Large intestine (tissue), 12 donors: ENCODE measurements at places on chromosomes 3 and 15.

DNA sequence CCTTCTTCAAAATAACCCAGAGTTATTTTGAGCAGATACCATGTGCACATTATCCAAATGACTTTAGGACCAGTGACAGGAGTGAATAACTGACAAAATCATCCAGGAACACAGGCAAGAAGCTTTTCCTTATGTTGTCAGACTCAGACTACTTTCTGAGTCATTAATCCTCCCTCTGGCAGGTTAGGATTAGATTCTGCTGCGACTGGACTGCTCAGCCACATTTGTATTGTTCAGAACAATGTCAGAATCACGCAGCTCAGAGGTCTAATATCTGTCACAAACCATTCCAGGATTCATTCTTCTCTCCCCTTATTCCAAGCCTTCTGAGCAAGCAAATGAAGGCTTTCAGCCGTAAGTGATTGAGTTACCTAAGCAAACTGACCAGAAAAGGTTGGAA, 34.8 kb upstream of the FAM174B start:
- DNase-seq = no peak

GRCh38 chr3:144662729-144663128, 691.1 kb downstream of the DIPK2A start:
- no peak for DNase-seq

DNA sequence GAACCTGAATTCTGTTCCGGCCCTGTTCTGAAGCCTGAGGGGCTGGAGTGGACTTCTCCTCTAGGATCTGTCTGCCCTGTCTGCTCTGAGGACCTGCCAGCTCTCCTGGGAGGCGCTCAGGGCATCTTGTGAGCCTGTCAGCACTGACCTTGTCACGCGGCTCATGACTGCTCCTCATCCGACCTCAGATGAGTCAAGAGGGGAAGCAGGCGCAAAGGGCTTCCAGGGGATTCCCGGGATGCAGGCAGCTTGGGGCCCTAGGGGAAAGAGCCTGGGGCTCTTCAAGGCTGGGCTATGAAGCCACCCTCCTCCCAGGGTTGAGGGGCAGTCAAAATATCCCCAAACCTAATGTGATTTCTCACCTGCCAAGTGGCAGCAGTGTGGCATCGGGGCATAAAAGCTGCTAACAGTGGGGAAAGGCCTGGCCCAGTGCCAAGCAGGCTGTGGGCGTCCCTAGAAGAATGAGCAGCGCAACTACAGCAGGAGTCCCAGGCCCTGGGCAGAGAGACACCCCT, 27.6 kb upstream of the ANKDD1A start:
- peak; percentile 88 for DNase-seq

GRCh38 chr15:71136159-71136783, 21.0 kb downstream of the THSD4 start:
- DNase-seq = no peak

DNA sequence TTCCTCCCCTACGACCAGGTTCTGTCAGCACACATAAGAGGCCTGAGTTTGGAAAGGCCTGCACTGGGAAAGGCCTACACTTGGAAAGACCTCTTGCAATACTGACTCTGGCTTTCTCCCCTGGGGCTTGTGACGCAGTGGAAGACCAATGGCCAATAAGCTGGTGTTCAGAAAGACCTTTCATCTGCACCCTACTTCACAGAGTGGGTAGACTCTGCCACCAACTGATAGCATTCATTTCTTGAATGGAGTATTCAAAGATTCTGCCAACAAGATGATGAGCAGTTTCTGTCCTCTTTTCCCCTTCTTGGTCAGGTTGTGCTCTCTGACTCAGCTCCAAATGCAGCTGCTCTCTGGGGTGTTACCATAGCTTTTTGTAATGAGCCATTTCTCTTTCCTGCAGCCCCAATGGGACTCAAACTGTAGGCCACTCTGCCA, 48.8 kb downstream of the TIPARP start:
- no peak for DNase-seq

- no peak for DNase-seq
Measured at GRCh38 chr15:60485365-60486055, 6.6 kb upstream of the ICE2 start.

GRCh38 chr3:101779822-101780381, 891 bp downstream of the NXPE3 start:
- DNase-seq = peak; percentile 24

DNA sequence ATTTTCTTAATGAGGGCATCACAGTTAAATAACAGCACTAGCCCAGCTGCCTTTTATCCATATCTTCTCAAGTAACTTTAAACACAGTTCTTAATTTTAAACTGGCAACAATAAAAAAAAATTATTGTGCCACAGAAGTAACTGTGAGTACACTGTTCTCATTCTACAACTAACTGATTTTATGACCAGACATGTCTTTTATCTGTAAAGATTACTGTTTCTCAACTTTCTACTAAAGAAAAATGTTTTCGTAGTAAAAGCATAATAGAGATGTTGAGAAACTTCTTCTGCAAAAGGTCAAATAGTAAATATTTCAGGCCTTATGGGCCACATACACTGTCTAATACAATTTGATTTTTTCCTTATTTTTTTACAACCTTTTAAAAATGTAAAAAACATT, 32.0 kb downstream of the PLOD2 start:
- DNase-seq = peak; percentile 23

DNA sequence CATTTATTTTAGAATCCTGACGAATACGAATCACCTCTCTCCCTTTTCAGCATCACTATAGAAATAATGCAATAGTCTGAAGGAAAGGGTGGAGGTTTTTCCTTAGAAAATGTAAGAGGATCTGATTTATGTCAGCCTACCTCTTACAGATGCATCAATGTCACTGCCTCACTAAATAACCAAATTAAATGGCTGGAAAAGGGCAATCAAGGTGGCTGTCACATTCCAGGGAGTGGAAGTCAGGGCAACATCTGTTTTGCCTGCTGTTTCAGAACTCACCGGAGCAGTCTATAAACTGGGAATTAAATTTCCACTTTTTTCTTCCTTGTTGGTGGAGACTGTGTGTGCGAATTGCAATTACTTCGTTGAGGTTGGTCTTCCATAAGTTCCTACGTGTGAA, 299.3 kb upstream of the PDZRN3 start:
- no peak for DNase-seq

DNA sequence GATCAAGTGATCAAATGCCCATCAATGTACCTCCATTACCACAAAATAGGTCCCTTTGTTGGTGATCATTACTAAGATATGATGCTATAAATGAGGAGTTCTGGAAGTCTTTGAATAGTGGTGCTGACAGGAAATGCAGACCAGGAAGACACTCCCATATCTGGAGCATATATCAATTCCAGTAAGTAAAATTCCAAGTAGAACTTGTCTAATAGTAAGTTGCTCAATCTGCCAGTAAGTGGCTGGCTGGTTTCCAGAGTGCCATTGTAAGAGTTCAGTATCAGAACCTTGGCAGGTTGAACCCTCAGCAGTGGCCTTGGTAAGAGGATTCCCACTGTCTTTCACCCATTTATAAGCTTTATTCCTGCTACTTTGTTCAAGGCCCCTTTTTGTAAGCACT, 379.9 kb upstream of the RBMS3 start:
- DNase-seq = no peak

DNA sequence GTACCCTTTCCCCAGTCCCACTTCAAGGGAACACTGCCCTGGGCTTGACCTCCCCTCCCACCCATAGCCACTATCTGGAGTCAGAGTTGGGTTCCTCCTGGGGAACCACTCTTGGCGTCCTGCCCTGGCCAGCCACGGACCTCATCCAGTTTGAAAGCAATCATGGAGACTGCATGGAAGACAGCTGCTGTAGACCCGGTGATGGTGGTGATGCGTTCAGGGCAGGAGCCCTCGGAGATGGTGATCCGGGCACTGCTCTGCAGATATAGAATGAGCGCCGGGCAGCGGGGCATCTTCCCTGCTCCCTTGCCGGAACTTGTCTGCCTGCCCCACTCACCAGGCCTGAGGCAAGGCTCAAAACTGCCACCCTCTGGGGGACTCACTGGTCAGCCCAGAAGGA, 5.2 kb downstream of the GPR62 start:
- no peak for DNase-seq

GRCh38 chr3:135082706-135083105, 287.6 kb downstream of the EPHB1 start:
- DNase-seq = no peak

DNA sequence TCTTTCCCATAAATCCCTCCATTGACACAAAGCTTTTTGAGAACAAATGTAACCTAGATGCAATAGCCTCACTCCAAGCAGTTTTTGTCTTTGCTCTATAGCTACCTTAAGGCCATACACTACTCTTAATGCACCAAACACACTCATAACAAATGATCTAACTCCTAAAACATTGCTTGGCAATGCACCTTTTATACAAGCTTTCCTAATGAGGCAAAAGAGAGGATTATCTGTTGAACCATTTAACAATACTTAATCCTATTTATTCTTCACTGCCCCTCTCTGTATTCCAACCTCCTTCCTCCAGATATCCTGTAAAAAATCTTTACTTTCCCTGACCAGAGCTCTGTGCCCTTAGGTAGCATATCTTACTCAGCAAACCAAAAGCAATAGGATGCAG, 558.1 kb upstream of the MDFIC2 start:
- DNase-seq = no peak

GRCh38 chr15:57720867-57721266, 14.4 kb downstream of the POLR2M start:
- DNase-seq = no peak

DNA sequence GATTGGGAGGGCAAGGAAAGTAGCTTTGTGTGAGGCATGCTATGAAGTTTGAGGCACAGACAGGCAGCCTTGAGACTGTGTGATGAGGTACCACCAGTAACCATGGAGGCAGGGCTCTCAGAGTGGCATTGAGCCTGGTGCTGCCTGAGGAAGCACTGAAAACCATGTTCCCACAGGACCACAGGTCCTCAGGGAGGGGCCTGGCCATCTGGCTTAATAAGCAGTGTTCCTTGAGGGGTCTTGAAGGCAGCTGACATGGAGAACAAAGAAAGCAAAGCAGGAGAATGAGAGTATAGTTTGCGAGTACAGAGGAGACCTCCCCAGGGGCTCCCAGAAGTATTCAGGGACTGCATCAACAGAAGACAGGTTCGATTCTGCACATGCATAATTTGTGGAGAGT, 346.6 kb downstream of the EPHB1 start:
- no peak for DNase-seq

GRCh38 chr3:82581350-82581749, 819.9 kb upstream of the GBE1 start:
- no peak for DNase-seq

GRCh38 chr3:31538801-31539200, 6.1 kb downstream of the STT3B start:
- no peak for DNase-seq

DNA sequence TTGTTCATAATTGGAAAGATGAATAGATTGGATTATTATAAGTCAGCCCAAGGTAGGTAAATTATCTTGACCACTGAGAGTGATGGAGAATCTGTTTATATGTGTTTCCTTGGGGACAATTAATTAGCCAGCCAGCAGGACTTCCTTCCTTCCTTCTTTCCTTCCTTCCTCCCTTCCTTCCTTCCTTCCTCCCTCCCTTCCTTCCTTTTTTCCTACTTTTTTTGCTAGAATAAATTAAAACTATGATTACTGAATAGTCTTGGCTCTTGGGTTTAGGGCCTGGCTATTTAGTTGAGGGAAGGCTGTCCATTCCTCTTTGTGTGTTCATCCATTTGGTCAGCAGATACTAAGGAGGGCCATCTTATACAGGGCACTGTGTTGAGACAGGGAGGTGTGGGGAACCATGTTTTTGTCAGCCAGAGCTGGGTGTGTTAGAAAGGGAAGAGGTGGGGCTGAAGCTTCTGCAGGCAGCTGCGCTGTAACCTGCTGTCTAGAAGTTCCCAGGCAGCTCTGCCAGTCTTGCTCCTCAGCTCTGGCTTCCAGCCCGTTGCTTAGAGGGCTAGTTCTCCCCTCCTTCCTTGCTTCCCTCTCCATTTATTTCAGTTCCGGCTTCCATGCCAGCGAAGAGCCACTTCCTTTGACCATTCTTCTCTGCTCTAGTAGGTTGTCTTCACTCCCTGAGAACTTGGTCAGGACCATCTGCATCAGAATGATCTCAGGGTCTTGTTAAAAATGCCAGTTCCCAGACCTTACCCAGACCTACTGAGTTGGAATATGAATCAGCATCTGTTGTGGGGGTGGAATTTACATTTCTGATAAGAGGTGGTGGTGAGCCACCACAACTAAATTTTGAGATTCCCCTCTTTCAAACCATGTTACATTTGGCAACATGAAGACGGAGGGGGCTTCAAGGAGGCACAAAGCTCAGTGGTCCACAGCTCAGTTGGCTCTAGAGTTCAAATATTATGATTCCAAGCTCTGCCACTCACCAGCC, 113.9 kb downstream of the DGKG start:
- no peak for DNase-seq

DNA sequence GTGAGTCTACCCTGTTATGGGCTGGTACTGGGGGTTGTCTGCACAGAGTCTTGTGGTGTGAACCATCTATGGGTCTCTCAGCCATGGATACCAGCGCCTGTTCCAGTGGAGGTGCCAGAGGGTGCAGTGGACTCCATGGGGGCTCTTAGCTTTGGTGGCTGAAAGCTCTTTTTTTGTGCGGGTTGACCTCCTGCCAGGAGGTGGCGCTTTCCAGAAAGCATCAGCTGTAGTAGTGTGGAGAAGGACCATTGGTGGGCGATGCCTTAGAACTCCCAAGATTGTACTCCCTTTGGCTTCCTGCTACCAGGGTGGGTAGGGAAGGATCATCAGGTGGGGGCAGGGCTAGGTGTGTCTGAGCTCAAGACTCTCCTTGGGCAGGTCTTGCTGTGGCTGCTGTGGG, 602.6 kb downstream of the RSL24D1 start:
- DNase-seq = no peak

DNA sequence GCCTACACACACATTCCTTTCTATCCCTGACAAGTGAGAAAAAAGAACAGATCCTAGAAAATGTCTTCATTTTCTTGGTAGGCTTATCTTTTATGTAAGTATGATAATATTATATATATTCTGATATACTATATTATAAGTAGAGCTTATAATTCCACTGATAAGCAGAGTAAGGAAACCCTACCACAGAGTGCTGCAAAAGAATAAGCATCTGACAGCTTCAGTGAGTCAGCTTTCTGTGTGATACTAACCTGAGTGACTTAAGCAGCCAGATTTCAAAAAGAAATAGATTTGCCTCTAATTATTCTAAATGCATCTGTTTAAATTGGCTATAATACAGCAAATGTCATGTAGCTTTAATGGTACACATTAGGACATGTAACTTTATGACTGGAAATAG, 656.0 kb downstream of the MCTP2 start:
- DNase-seq = no peak
